Activated T-helper 17 cell treated with anti-CD3 and anti-CD28 coated beads, Interleukin-2, amount 50 U/mL, for 72 hours (primary cell): ENCODE measurements at places on chromosomes 13 and 19.

DNA sequence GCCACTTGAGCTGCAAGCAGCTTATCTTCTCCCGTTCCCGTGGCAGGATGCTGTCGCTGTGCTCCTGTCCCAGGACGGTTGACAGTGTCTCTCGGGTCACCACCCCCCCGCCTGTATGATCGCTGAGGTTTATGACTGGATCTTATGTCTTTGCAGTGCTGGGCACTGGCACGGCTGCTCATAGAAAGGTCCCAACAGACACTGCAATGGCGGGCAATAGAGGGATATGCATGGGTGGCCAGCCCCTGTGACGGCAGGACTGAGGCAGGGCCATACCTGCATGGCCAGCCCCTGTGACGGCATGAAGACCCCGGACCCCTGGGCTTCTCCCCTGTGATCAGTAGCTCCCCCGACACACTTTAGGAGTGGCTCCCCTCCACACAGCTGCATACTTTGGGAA, 307.2 kb downstream of the TEX29 start:
- no peak for ATAC-seq

DNA sequence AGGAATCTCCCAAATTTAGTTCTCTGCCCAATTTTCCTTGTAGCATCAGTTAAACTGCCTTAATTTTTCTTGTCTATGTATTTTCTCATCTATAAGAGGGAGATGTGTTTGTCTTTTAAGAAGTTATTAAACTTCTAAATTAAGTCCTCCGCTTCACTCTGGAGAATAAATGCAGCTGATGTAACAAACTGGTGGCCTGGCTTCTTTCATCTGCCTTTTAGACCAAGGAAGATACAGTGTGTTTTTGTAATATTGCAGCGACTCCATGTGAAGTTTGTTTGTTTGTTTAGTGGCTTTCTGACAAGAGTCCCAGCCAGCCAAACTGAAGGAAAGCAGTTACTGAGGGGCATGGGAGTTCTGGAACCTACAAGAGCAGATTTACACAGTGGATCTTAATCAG, 56.4 kb downstream of the KLF12 start:
- ATAC-seq, result no peak

DNA sequence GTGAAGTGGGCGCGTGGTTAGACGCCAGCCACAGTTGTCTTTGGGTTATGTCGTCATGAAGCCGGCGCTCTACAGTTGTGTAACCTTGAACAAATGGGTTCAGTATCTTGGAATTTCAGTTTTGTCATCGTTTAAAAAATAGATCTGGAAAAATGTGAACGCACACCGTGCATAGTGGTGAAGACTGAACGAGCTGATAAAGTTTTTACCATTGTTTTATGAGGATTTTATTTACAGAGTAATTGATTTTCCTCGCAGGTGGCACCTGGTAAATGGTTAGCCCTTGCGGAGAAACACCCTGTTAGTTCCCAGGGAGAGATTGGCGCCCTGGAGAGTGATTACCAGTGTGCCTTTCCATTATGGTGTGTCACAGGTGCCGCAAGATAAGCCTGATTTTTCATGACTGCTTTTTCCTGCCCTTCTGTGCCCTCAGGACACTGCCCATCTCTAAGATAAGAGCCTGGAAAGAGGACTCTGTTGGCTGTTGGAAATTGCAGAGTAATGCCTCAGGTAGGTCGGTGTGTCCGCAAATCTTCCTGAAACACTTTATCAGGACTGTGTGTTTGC, 577 bp downstream of the ZNF181 start:
- ATAC-seq, result no peak

GRCh38 chr19:41939861-41940730, 11.8 kb upstream of the ERFL start:
- peak; percentile 25 for ATAC-seq

GRCh38 chr13:71240911-71241310, 626.1 kb downstream of the DACH1 start:
- no peak for ATAC-seq

DNA sequence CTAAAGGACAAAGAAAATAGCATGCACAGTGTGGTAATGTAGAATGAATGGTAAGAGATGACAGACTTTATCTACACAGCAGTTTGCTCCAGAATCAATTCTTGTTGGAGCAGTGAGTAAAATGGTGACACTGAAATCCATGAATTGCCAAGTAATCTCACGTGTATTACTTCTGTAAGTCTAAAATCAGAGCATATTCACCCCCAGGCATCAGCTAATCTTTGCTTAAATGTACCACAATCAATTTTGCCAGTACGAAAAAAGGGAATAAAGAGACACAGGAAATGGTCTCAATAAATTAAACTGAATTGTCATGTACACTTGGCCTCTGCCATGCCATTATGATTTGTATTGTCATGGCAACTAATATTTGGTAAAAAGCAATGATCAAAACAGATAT, 294.2 kb downstream of the PCDH17 start:
- ATAC-seq, result no peak

DNA sequence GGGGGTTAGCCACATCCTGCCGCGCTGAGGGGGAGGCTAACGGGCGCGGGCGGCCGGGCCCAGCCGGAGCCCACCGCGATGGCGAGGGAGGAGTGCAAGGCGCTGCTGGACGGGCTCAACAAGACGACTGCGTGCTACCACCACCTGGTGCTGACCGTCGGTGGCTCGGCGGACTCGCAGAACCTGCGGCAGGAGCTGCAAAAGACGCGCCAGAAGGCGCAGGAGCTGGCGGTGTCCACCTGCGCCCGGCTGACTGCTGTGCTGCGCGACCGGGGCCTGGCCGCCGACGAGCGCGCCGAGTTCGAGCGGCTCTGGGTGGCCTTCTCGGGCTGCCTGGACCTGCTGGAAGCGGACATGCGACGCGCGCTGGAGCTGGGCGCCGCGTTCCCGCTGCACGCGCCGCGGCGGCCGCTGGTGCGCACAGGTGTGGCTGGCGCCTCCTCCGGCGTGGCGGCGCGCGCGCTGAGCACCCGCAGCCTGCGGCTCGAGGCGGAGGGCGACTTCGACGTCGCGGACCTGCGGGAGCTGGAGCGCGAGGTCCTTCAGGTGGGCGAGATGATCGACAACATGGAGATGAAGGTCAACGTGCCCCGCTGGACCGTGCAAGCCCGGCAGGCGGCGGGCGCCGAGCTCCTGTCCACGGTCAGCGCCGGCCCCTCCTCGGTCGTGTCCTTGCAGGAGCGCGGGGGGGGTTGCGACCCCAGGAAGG, 692 bp downstream of the RGS9BP start:
- no peak for ATAC-seq

- no peak for ATAC-seq
These were observed 5.5 kb upstream of the ZNF175 start for GRCh38 chr19:51565583-51565982.

DNA sequence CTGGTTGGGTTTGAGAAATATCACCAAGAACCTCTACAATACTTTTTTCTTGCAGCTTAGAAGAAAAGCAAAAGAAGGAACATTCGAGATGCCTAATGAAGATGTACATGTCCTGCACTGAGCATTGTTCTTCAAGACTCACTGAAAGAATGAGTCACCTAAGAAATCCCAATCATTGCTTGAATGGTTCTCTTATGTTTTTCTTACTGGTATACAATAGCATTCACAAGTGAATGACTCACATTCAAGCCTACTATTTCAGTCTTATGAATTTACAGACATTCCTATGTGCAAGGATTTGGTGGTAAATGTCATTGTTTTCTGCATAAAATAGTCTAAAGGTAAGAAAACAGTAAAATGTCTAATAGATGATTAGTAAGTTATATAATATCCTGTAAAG, 594.6 kb downstream of the PCDH9 start:
- ATAC-seq, result no peak

DNA sequence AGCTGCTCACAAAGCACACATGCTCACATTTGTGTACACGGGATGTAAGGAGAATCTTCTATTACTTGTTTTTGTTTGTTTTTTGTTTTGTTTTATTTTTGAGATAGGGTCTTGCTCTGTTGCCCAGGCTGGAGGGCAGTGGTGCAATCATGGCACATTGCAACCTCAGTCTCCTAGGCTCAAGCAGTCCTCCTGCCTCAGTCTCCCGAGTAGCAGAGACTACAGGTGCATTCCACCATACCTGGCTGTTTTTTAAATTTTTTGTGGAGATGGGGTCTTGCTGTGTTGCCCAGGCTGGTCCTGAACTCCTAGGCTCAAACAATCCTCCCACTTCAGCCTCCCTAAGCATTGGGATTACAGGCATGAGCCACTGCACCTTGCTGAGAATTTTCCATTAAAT, 41.8 kb downstream of the KCNC3 start:
- ATAC-seq, result no peak

- ATAC-seq, result no peak
These were observed 24.9 kb downstream of the GADD45B start for GRCh38 chr19:2500841-2501261.

DNA sequence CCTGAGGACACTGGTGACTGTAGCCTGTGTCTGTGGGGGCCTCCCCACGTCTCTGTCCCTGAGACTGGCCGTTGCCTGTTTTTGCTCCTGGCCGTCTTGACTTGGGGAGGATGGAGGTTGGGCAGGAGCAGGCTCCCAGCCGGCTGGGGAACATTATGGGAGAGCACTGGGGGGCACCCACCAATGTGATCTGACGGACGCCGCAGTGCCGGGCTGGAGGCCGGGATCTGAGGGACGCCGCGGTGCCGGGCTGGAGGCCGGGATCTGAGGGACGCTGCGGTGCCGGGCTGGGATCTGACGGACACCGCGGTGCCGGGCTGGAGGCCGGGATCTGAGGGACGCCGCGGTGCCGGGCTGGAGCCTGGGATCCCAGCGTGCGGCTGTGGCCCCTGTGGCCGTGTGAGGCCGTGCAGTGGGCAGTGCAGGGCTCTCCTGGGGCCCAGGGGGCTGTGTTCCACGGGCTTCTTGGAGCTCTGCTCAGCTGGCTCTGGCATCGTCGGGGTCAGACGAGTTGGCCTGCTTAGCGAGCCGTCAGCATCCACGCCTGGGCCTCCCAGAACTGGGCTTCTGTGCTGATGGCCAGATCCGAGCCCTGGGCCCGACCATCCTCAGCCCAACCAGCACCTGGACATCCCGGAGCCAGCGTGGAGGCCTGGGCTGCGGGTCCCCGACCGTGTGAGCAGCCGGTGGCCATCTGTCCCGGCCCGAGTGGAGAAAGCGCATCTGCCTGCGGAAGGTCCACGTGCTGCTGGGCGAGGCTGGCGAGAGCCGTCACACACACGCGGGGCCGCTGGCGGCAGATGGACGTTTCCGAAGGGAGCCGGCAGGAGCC, 45.8 kb downstream of the GAS6 start:
- ATAC-seq, result no peak

- ATAC-seq, result no peak
These were observed 62.8 kb downstream of the PEPD start for GRCh38 chr19:33458807-33459206.

GRCh38 chr19:49361438-49362047, 673 bp downstream of the TEAD2 start:
- ATAC-seq, result no peak

DNA sequence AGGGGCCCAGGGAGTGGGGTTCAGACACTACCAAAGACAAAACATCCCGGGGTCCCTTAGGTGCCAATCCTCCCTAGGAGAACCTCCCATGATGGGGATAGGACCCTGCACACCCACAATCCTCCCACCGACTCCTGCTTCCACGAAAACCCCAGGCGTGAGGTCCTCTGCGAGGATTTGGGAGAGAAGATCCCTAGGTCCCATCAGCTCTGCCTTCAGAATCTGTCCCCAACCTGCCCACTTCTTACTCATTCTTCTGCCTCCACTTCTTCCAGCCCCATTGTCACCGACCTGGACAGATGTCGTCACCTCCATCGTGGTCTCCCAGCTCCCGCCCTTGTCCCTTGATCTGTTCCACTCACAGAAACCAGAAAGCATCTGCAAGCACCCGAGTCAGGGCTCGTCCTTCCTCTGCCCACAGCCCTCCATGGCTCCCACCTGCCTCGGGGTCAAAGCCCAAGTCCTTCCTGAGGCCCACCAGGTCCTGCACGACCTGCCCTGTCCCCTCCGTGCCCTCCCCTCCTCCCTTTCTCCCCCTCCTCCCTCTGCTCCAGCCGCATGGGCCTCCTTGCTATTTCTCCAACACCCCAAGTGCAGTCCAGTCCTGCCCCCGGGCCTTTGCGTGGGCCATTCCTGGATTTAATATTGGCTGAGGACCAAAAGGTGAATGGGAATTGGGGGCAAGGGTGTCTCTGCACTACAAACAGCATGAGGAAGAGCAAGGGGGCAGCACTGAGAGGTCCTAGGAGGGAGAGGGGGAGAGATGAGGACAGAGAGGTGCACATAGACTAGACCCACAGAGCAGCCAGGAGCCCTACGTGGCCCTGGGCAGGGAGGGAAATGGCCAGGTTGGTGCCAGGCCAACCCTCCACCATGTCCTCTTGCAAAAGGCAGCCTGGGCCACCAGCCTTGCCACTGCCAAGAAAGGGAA, 51.3 kb downstream of the PTPRS start:
- no peak for ATAC-seq

- ATAC-seq, result no peak
These were observed 9.7 kb upstream of the FBXO17 start for GRCh38 chr19:38985262-38985661.

DNA sequence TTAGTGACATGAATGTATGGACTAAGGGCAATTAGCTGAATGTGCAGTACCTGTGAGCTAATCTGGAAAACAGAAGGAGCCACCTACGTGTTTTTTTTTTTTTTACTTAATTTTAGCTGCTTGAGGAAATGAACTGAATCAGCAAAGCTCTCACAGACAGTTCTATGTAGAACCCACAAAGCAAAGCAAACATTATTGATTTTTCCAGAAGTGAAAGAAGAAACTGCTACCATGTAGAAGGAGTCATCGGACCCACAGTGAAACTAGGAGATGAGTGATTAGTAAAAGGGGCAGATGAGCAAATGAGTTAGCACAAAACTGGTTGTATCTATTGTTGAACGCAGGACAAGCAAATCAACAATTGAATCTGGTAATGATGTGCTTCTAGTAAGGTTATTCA, 94.1 kb upstream of the SLC7A1 start:
- peak; percentile 95 for ATAC-seq

DNA sequence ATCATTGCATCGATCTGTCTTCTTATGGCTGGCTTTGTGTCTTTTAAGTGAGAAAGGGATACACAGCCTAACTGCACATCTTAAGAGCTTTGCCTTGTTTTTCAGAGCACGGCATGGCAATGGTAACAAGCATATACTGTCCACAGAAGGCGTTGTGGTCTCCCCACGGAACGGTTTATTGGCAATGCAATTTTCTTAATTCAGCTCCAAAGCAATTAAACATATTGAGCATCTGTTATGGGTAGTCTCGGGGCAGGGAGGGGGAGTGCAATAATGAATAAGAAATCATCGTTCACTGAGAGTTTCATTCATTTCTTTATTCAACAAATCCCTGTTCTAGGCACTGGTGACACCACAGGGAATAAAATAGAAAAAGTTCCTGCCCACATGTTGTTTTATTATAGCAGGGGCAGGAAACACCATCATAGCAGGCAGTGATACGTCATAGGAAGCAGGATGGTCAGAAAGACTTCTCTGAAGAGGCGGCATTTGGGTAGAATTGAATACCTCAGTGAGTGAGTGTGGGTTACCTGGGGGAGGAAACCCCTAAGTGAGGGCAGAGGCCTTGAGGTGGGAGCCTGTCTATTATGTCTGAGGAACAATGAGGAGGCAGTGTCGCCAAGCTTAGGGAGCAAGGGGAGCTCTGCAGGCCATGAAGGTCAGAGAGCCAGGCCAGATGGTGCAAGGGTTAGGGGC, 185.7 kb upstream of the KL start:
- no peak for ATAC-seq
